ENCODE measurements at places on chromosomes 4 and X. TPM values are rescaled to one million over a fixed set of nuclear protein-coding genes. Genes with fewer than 3 reads are reported as not detected.

DNA sequence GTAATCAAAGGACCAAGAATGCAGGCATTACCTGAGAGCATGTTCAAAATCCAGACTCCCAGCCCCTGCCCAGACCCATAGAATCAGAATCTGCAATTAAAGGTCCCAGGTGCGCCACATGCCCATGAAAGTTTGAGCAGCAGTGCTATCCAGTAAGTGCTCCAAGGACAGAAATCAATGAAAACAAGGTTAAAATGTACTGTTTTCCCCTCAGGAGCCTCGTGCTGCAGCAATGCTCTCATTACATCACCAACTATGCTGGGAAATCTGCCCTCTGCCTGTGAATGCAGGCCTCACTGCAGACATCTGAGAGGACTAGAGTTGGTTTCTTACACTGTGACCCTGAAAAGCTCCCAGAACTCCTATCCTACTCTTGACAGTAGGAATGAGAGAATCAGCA is 21.1 kb downstream of the ANXA5 start:
- DNase-seq, result no peak
- no peak overlapping the region for H3K4me3 ChIP-seq
- no peaks in the 10 kb centered on the region for H3K27me3 ChIP-seq
- H3K27ac ChIP-seq, result no peak overlapping the region
- no peaks in the 10 kb centered on the region for H3K36me3 ChIP-seq

GRCh38 chrX:50812995-50813842 is 775 bp downstream of the SHROOM4 start:
- H3K27ac ChIP-seq, result no peak overlapping the region
- H3K4me3 ChIP-seq, result no peak overlapping the region
- no peaks in the 10 kb centered on the region for H3K27me3 ChIP-seq
- DNase-seq, result no peak

DNA sequence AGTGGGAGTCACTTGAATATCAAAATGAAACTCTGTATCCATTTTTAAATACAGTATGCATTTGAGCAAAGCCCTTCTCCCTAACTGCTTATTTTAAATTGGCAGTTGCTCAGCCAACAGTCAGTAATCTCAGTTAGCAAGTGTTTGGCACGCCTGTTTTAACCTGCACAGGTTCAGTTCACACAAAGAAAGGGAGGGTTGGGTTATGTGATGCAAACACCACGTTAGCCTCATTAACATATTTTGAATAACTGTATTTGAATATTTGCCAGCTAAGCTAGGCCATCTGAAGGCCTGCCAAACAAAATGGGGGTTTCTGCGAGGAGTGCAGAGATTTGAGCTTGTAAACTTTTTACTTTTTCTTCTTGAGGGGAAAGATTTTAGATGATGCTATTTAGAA is 19.8 kb downstream of the GAB1 start:
- no peak overlapping the region for H3K4me3 ChIP-seq
- no peak overlapping the region for H3K27ac ChIP-seq
- H3K4me1 ChIP-seq, result peaks cover 9% of the 10 kb centered on the region
- no peak for DNase-seq

GRCh38 chr4:101846550-101846949 is 56.0 kb downstream of the BANK1 start:
- H3K27me3 ChIP-seq, result no peaks in the 10 kb centered on the region
- H3K4me3 ChIP-seq, result no peak overlapping the region

GRCh38 chr4:14070289-14070880 is 442.9 kb upstream of the BOD1L1 start:
- no peak overlapping the region for H3K27ac ChIP-seq
- H3K4me1 ChIP-seq, result no peaks in the 10 kb centered on the region
- H3K36me3 ChIP-seq, result no peaks in the 10 kb centered on the region

GRCh38 chr4:41658163-41658562 is 90.4 kb downstream of the PHOX2B start:
- H3K27me3 ChIP-seq, result no peaks in the 10 kb centered on the region
- no peaks in the 10 kb centered on the region for H3K4me1 ChIP-seq
- H3K27ac ChIP-seq, result no peak overlapping the region

MAMLD1 gene
- total RNA-seq, result 0.14 TPM

Data from naive thymus-derived CD4-positive, alpha-beta T cell (primary cell).